Epithelial cell of prostate (primary cell): ENCODE measurements at places on chromosomes 3 and 15.
A peak's percentile ranks its signal among the peaks of the same experiment; 100 is the strongest.

DNA sequence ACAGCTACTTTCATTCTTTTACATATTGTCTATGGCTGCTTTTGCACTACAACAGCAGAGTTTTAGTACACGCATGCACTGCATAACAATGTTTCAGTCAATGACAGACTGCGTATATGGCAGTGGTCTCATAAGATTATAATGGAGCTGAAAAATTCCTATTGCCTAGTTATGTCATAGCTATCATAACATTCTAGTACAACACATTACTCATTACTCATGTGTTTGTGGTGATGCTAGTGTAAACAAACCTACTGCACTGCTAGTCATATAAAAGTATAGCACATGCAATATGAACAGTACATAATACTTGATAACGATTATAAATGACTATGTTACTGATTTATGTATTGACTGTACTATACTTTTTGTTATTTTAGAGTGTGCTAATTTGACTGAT is 47.9 kb downstream of the QTRT2 start:
- DNase-seq, result no peak

GRCh38 chr15:68311859-68312557 is 34.5 kb downstream of the FEM1B start:
- DNase-seq, result no peak

- DNase-seq, result no peak
Measured at GRCh38 chr15:101193120-101193644, 58.7 kb downstream of the CHSY1 start.

- DNase-seq, result no peak
Measured at GRCh38 chr3:19384868-19385267, 236.6 kb downstream of the KCNH8 start.

DNA sequence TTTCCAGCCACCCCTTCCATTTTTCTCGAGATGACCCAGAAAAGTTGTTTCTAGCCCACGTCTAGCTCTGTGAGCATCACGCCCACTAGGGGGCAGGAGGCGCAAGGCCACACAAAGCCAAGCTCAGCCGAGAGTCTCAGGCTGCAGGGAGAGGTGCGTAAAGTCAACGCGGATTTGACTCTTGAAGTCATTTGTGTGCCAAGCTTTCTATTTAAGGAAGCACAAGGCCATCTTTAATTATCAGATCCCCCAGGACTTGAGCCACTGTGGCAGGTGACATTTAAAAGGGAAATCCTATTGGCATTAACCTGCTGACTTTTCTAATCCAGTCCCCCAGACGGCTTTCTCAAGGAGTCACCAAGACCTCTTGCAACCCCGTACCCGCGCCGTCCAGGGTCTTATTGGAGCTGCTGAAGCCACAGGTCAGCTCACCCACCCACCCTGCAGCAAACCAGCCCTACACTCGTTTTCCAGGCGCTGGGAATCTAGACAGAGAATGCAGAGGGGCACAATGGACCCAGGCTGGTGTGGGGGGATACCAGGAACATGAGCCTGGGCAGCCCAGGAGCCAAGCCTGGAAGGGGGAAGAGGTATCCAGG is 62.1 kb downstream of the CAPN7 start:
- peak; percentile 14 for DNase-seq

DNA sequence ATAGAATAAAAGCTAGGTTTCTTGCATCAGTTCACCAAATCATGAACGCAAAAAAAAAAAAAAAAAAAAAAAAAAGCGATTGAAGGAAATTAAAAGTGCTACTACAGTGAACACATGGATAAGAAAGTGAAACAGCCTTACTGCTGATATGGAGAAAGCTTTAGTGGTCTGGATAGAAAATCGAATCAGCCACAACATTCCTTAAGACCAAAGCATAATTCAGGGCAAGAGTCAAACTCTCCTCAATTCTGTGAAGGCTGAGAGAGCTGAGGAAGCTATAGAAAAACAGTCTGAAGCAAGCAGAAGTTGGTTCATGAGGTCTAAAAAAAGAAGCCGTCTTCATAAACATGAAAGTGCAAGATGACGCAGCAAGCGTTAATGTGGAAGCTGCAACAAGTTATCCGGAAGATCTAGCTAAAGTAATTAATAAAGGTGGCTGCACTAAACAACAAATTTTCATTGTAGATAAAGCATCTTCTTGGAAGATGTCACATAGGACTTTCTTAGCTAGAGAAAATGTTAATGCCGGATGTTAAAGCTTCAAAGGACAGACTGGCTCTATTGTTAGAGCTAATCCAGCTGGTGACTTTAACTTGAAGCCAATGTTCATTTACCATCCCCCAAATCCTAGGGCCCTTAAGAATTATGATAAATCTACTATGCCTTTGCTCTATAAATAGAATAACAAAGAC is 19.2 kb downstream of the P3H2 start:
- no peak for DNase-seq

DNA sequence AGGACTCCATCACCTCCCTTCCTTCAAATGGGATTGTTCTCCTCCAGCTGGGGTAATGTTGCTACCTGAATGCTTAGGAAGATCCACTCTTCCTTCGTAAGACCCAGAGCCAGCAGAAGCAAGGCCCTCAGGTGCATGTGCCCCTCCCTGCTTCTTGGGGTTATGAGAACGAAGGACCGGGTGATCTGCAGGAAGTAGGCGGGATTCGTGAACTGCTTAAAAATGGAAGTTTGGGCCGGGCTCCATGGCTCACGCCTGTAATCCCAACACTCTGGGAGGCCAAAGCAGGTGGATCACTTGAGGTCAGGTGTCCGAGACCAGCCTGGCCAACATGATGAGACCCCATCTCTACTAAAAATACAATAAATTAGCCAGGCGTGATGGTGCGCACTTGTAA is 8.0 kb downstream of the TLR9 start:
- no peak for DNase-seq

- peak; percentile 18 for DNase-seq
Measured at GRCh38 chr3:5376761-5377160, 189.3 kb downstream of the EDEM1 start.

- no peak for DNase-seq
Measured at GRCh38 chr3:66394019-66394752, 106.6 kb downstream of the LRIG1 start.

GRCh38 chr3:177629276-177629675 is 432.0 kb upstream of the TBL1XR1 start:
- no peak for DNase-seq

DNA sequence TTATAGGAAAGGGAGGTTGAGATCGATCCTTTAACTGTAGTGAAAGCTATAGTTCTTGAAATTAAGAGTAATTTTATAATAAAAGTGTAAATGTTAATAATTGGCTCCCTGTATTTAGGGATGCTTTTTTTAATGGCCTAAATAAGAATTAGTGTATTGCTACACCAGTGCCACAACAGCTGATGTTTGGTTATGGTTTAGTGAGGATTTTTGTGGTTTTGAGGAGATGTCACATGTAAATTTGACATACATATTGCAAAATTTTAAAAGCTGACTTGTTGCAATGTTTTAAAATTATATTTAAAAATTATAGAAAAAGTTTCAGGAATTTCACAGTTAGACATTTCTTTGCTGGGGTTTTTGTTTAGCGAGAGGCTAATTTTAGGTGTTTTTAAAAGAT is 3.9 kb downstream of the TSC22D2 start:
- no peak for DNase-seq

- DNase-seq, result no peak
Measured at GRCh38 chr15:35496585-35496984, 49.4 kb downstream of the DPH6 start.

DNA sequence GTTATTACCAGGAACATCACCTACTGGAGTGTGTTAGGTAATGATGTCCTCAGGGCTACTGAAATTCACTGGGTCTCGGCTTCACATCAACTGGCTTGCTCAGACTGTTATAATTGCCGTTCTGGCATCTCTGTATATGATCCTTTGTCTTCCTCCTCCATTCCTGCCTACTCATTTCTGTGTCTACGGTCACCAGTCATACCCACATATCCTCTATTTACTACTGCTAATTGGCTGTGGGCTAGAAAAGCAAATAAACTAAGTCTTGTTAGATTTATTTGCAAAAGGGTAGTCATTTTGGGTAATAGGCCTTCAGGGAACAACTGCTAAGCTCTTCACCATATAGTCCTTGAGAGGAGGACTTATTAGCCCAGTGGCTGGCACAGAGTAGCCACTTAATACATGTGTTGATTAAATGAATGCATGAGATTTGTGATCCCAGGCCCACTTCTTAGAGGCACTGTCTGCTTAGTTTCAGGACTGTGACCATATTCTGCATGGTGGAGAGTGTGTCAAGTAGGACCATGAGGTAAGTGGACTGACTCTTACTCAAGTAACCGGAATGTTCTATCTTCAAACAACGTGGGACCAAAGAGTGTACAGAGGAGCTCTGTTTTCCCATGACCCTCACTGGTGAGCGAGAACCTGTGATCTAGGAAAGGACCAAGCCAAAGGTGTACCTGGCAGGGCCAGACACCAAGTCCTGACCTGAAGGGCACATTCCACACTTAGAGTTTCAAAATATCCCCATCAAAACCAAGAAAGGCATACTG is 13.2 kb downstream of the ZDHHC3 start:
- no peak for DNase-seq

GRCh38 chr3:30945291-30945690 is 50.8 kb upstream of the GADL1 start:
- no peak for DNase-seq

DNA sequence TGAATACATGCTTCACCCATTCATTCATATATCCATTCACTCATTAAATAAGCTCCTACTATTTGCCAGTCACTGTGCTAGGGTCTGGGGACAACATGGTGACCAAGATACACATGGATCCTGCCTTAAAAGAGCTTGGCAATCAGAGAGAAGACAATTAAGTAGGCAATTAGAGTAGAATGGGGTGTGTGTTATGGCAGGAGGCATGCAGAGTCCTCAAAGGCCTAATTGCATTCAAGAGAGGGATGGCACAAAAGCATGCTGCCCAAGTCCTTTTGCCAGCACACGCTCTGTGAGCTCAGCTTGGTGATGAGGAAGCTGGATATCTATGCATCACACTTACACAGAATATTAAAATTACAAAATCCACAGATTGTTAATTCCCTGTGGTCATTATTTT is 2.8 kb upstream of the PRICKLE2 start:
- DNase-seq, result no peak

DNA sequence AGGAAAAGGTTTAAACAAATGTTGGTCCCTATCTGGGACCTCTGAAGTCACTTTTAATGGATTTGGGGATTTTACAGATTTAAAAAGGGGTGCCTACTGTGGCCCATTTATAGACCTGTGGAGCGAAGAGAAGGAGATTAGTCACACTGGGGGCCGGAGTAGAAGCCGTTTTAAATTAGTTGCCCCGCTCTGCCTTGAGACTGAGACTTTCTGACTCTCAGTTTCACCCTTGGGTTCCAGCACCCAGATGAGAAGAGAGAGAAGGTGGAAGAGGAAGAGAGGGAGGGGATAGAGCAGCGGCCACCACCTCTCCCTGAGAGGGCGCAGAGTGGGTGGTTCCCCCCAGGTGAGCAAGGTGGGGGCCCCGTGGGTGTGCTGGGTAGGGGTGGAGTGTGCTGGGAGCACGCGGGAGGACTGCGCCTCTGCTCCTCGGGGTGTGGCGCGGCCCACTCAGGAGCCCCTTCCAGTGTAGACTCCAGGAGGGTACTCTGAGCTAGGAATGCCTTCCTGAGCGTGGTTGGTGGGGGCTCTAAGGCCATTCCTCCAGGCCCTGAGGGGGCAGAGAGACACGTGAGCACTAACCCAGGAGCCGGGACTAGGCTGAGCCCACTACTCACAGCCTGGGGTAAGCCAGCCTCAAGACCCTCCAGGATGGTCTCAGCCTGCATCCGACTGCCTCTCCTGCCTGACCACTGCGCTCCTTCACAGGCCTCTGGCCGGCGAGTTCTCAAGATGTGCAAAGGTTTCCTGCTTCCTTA is 32.6 kb upstream of the RAB6B start:
- no peak for DNase-seq

- DNase-seq, result no peak
Measured at GRCh38 chr15:60544581-60545264, 65.8 kb upstream of the ICE2 start.

GRCh38 chr3:180747805-180748361 is 68.6 kb upstream of the CCDC39 start:
- DNase-seq, result no peak

- DNase-seq, result no peak
Measured at GRCh38 chr15:41347236-41347635, 14.6 kb downstream of the NUSAP1 start.

GRCh38 chr3:197420115-197420514 is 121.7 kb upstream of the DLG1 start:
- no peak for DNase-seq

- no peak for DNase-seq
Measured at GRCh38 chr3:139252719-139253118, 91.1 kb upstream of the MRPS22 start.

- DNase-seq, result no peak
Measured at GRCh38 chr15:95857758-95858157, 472.7 kb upstream of the NR2F2 start.

GRCh38 chr3:194561306-194561974 is 71.8 kb downstream of the TMEM44 start:
- peak; percentile 71 for DNase-seq

GRCh38 chr3:122395582-122395981 is 11.6 kb downstream of the FAM162A start:
- no peak for DNase-seq

GRCh38 chr3:194135806-194136518 is at the start of gene HES1:
HES1 (plus strand) TSS chr3:194136148; CDS start chr3:194136381, 233 bp downstream.
- DNase-seq, result peak; percentile 89

- DNase-seq, result no peak
Measured at GRCh38 chr15:86235667-86236066, 156.0 kb downstream of the AGBL1 start.

DNA sequence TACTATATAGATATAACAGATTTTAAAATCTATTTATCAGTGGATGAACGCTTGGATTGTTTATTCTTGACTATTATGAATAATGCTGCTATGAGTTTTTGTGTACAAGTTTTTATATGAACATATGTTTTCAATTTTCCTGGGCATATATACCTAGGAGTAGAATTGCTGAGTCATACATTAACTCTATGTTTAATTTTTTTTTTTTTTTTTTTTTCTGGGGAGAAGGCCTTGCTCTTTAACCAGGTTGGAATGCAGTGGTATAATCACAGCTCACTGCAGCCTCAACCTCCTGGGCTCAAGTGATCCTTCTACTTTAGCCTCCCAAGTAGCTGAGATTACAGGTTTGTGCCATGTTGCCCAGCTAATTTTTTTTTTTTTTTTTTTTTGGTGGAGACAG is 9.1 kb downstream of the CIDEC start:
- DNase-seq, result no peak

GRCh38 chr15:89243046-89243690 is 611 bp upstream of the FANCI start:
- DNase-seq, result no peak

- DNase-seq, result no peak
Measured at GRCh38 chr3:32457971-32458471, 44.6 kb downstream of the CMTM6 start.

GRCh38 chr3:134803652-134804051 is 8.6 kb downstream of the EPHB1 start:
- no peak for DNase-seq

DNA sequence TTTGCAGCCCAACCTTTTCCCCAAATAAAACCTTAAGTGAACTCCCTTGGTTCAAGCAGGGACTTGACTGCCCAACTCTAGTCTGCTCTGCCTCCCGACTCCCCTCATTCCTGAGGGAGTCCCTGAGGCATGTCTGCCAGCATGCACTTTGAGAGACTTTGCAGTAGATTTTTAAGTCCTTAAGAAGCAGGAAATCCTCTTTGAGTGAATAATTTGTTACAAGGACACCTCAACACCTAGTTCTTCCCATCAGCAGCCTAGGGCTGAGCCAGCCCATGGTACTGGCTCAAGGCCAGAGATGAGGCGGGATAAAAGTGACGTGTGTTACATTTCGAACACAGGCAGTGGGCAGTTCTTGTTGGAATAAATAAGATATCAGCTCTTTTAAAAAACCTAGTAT is 204.3 kb upstream of the SLC2A2 start:
- DNase-seq, result peak; percentile 16
